Aorta (tissue), 5 donors: ENCODE measurements at places on chromosomes 5 and 9. TPM values are rescaled to one million over a fixed set of nuclear protein-coding genes. Genes with fewer than 3 reads are reported as not detected.

DNA sequence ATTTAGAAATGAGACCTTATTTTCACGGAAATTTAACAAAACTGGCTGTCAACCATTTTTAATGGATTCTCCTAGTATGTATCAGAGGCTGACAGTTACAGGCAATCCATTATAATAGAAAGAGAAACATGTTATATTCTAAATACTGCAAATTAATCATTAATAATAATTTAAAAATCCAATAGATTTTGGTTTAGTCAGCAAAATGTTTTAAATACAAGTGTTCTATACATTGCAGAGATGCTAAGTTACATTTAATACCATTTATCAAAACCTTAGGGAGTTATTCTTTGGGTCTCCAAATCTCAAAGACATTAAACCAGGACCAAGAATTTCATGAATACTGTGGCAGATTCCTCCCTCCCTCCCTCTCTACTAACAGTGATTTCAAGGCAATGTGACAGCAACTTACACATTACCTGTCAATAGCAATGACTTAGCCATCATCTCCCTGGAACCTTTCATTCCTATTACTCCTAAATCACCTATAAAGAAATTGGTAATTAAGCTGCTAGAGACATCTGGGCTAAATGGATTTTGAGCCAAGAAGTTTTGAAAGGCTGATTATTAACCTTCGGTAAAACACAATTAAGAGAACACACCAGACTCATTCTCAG is 768.5 kb upstream of the DMAC1 start:
- DNase-seq: no peak

- DNase-seq: peak; percentile 65
Measured at GRCh38 chr9:134966697-134967546, 49.2 kb upstream of the FCN1 start.

GRCh38 chr9:101271102-101271501 is 113.7 kb downstream of the BAAT start:
- no peak for DNase-seq

GRCh38 chr5:150272531-150272930 is 17.0 kb downstream of the CAMK2A start:
- no peak for DNase-seq

DNA sequence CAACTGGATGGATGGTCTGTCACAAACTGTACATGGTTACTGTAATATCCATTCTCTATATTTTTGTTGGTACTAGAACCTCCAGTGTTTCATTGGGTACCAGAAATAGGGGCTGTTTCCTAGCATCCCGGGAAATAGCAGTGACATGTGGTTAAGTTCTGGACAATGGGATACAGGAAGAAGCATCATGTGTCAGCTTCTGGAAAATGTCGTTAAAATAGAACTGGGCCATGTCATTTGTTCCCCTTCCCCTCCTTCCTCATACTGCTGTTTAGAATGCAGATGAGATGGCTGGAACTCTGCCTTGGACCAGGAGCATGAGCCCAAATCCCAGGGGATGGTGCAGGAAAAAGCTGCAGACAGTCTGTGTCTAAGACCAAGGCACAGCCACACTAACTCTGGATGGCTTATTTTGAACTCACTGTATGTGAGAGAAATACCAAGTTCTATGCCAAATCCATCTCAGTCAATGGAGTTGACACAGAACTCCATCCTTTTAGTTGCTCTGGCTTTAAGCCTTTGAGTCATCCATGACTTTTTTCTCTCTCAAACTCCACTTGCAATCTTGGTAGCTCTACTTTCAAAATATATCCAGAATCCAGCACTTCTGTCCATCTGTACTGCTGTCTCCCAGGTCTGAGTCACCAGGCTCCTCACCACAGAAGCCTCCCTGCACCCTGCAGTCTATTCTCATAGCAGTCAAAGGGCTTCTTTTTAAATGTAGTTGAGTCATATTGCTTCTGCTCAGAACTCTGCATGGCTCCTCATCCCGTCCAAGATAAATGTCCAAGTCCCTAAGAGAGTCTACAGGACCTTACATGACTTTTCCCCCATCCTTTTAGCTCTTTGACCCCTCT is 184.2 kb downstream of the NSG2 start:
- DNase-seq: no peak

GRCh38 chr9:137445275-137445807 is 4.2 kb upstream of the ENTPD8 start:
- peak; percentile 93 for DNase-seq

- no peak for DNase-seq
Measured at GRCh38 chr5:40074826-40075225, 604.9 kb upstream of the PTGER4 start.

DNA sequence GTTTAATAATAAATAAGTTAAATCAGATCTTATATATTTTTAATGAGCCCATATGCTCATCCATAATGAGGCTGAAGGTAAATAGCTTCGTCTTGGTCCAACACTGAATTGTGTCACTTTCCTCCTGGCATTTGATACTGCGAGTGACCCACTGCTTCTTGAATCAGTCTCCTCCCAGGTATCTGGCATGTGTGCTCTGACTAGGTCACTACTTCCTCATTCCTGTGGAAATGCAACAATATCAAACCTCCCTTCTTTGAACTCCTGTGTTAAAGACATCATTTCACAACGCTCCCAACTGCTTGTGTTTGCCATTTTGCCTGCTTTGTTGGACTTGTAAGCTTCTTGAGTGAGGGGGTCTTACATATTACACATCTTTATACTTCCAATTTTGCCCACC is 157.7 kb downstream of the SLC24A2 start:
- no peak for DNase-seq

GHR gene
- 17.1 TPM for total RNA-seq

KIF4B gene
- total RNA-seq: 0.09 TPM
